ENCODE measurements at places on chromosomes 3 and 15.

- DNase-seq: no peak
These were observed 109.5 kb upstream of the KCNAB1 start for GRCh38 chr3:156010829-156011228.

DNA sequence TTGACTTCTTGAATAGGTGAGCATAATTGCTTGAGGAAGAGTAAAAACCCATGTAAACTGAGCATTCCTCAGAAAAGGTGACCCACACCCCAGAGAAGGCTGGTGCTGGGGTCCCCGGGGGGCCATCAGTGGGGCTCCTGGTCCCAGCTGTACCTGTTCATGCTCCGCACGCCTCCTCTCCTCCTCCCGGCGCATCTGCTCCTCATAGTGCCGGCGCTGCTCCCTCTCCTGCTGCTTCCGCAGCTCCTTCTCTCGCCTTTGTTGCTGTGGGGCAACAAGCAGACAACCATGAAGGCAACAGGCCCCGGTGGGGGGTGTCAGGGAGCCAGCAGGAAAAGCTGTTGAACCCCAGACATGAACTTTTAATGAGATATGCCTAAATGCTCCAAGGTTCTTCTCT lies 113.7 kb upstream of the SLC2A2 start:
- DNase-seq: no peak

DNA sequence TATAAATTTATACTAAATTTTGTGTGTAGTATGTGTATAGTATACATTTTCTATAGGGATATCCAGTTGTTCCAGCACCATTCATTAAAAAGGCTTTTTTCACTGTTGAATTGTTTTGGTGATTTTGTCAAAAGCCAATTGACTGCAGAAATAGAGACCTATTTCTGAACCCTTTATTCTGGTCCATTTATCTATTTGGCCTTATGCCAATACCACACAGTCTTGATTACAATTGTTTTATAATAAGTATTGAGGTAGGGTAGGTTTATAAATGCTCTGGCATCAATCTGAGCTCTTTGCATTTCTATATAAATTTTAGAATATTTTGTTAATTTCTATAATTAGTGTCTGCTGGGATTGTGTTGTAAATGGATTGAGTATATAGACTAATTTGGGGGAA lies 6.5 kb upstream of the OPA1 start:
- DNase-seq: no peak

DNA sequence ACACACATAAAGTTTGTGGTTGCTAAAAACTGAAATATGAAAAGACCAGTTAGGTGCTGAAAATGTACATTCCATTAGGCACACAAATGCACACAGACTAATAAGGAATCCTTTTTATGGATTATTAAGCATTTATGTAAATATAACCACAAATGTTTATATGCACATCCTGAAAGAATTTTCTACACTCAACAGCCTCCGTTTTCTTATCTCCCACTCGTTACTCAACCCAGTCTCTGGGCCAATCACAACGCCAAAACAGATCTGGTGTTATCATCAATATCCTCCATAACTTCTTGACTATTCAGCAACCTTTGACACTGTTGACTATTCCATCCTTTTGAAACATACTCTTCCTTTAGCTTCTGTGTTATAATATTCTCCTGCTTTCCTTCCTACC lies 136.4 kb downstream of the ATP8B4 start:
- DNase-seq: no peak

- DNase-seq: no peak
These were observed 297.3 kb downstream of the MECOM start for GRCh38 chr3:169365993-169366915.

- DNase-seq: no peak
These were observed 4.6 kb downstream of the ATP13A3 start for GRCh38 chr3:194482196-194482593.

DNA sequence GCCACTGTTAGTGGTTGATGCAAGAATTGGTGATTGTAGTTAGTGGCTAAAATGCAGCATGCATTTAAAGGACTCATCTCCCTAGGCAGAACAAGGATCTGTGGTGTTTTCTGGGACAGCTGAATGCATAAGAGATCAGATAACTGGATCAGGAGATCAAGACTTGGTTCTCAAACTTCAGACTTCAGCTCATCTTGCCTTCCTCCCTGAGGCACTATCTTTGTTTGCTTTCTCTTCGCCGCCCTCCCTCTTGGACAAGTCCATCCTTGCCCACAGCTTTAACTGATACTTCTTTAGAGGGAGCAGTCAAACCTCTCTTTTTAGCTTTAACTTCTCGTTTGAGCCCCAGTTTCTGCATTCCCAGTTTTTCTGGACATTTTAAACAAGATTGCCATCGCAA lies 195.4 kb upstream of the TPRG1 start:
- DNase-seq: no peak

DNA sequence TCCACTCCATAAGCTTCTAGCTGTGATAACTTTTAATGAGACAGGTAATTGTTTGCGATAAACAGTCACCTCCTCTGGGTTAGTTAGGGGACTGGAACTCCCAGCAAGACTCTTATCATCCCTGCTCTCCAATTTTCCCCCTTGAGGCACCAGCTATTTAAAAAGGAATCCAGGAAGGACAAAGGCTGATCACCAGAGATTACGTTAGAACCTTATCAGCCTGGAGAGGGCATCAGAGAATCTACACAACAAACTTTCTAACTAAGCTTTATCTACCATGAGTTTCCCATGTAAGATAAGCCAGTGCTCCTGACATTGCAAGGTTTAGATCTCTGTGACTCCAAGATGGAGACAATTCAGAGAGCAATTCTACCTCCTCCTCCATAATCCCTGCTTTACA lies 31.3 kb downstream of the GPR176 start:
- DNase-seq: no peak

- DNase-seq: no peak
These were observed 394.6 kb downstream of the FEZF2 start for GRCh38 chr3:61978460-61979419.

- no peak for DNase-seq
These were observed 2.8 kb downstream of the VIPR1 start for GRCh38 chr3:42505128-42505848.

DNA sequence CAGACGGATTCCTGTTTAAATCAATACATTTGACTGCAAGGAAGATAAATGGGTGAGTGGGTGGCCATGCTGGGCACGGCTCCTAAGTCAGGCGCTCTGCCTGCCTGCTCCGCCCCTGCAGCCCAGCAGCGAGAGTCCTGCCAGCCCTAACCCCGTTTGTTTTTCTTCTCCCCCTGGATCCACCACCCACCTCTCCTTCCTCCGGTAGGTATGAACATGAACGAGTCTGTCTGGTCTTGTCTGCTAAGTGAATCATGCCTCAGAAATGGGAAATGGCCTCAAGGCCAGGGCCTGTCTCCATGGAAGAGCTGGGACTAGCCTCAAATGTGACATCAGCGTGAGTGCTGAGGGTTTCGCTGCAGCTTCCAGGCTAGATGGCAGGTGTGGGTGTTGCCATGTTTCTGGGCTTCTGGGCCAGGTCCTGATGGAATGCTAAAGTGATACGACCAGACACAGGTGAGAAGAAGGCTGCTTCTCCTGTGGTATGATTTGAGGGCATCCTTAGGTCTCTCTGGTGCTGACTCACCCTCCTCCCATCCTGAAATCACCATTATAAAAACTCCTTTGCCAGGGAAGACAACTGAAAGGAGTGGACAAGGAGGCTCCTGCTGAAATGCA lies 5.6 kb upstream of the FEM1B start:
- DNase-seq: no peak

DNA sequence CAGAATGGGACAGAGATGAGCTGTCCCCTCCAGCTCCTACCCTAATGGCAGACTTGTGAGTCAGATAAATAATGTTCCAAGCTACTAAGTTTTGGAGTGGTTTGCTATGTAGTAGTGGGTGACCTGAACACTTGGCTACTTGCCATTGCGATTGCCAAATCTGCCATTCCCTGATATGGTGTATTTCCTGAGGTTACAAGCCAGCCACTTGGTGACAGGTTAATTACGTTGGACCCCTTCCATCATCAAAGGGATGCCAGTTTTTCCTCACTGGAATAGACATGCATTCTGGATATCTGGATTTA lies 33.6 kb downstream of the MORF4L1 start:
- DNase-seq: no peak

DNA sequence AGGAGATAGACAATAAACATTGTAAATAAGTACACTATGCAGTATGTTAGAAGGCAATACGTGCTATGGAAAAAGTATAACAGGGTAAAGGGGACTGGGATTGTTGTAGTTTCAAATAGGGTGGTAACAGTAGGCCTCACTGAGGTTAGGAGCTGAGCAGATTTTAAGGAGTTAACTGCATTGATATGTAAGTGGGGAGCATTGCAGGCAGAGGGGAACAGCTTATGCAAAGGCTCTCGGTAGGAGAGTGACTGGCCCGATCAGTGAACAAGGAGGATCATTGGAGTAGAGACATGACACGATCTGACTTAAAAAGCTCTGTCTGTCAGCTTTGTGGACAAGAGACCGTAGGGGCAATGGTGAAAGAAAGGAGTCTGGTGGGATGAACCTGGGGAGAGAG lies 46.8 kb downstream of the PCCB start:
- DNase-seq: no peak

DNA sequence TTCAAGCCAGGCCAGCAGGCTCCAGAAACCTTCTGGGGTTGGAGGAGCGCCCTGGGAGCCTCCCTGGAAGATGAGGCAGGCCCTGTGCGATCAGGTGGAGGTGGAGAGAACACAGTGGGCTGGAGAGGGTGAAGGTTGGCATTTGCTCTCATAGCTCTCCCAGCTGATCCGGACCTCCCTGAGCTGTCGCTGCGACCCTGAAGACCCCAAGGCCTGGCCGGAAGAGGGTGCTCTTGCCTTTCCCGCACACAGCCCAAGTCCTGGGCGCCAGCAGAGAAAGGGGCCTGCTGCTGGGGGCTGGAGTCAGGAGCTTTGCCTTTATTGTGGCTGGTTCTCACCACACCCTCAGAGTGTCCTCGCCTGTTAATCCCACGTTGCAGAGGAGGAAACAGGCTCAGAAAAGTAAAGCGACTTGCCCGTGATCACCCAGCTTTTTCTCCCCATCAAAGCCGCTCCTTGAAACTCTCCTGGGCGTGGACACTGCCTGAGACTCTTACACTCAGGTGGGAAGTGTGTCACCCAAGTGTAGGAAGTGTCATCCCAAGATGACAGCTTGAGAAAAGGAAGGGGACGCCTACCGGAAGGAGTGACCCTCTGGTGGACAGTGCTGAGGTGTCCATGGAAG lies 8.6 kb upstream of the RPL29 start:
- DNase-seq: no peak

DNA sequence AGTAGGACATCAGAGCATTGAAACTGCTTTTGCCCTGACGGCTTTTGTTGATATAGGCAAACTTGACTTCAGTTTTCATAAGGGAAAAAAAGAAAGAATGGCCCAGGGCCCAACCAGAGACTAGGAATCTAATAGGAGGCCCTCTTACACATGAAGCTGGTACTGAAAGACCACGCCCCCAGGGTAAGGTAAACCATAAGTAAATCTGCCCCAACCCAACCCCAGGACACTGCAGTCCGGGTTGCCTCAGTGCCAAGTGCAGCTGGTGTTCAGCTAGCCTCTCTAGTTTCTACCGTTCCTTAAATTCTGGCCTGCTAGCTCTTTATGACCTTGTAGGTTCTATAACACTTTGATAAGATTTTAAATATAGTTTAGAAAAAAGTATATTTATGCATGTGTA lies 136.7 kb downstream of the AQP9 start:
- DNase-seq: no peak

GRCh38 chr3:34218706-34219385 lies 420.4 kb downstream of the PDCD6IP start:
- DNase-seq: no peak

- no peak for DNase-seq
These were observed 13.7 kb downstream of the C15orf39 start for GRCh38 chr15:75215107-75216004.

DNA sequence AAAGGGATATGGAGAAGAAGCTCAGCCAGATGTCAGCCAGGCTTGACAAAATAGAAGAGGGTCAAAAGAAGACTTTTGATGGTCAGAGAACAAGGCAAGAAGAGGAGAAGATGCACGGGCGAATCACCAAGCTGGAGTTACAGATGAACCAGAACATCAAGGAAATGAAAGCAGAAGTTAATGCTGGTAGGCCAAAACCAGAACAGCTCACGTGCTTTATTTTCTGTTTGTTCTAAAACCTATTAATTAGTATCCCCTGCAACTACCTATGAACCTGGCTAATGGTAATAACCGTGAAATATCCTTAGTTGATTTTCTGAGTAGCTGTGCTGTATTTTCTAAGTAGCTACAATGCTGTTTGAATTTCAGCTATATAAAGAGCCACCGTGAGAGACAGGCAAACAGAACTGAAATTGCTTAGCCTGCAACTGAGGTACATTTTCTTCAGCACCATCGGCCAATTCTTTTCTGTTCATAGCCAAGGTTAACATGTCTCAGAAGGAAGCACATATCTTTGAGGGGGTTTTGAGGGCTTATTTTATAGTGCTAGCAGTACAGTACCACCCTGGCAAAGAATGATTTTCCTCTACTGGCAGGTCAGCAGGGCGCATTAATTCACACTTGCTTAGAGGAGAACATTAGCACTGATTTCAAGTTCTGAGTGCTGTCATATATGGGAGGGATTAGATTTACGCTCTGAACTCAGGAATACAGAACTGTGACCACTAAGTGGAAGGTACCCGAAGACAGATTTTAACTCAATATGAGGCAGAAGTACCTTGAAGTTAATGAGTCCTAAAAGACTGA lies 78.9 kb downstream of the FAM81A start:
- DNase-seq: peak; percentile 23

- no peak for DNase-seq
These were observed 42.8 kb downstream of the BDH1 start for GRCh38 chr3:197512691-197513571.

- no peak for DNase-seq
These were observed 418.5 kb downstream of the NSUN3 start for GRCh38 chr3:94481226-94481898.
